CD4-positive, alpha-beta T cell treated with Interleukin-2 at 100 ng/mL for 4 hours (primary cell): ENCODE measurements at places on chromosomes 12 and 14.

- no peak for DNase-seq
These were observed 15.1 kb downstream of the CHD8 start for GRCh38 chr14:21440859-21441258.

GRCh38 chr12:108822497-108823205 is 34.7 kb downstream of the SSH1 start:
- DNase-seq, result no peak

- peak; percentile 38 for DNase-seq
These were observed at the start of gene DEGS2 for GRCh38 chr14:100159094-100159864. Gene DEGS2, minus strand, starts transcription at chr14:100159645. Its CDS starts 58 bp downstream, at chr14:100159587.

- no peak for DNase-seq
These were observed 137.6 kb downstream of the KTN1 start for GRCh38 chr14:55717621-55718020.

- no peak for DNase-seq
These were observed 227.7 kb downstream of the SLC16A7 start for GRCh38 chr12:59823567-59823966.

DNA sequence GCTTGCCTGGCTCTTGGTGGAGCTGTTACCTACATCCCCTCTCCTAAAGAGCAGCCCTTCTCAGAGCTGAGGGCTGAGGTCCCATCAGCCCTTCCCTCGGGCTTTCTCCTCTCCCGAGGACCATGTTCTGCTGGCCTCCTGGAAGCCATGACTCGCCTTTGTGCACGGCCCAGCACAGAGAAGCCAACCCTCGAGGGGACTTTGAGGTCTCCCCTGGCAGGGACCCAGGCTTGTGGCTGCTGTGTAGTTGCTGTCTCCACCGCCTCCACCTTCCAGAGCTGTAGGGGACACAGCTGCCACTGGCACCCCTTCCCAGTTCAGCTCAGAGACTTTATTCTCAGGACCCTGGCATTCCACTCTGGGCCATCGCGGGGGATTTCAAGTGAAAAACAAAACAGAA is 22.9 kb upstream of the CCND2 start:
- DNase-seq, result no peak

GRCh38 chr12:123067654-123068053 is 83.2 kb downstream of the PITPNM2 start:
- DNase-seq, result no peak

DNA sequence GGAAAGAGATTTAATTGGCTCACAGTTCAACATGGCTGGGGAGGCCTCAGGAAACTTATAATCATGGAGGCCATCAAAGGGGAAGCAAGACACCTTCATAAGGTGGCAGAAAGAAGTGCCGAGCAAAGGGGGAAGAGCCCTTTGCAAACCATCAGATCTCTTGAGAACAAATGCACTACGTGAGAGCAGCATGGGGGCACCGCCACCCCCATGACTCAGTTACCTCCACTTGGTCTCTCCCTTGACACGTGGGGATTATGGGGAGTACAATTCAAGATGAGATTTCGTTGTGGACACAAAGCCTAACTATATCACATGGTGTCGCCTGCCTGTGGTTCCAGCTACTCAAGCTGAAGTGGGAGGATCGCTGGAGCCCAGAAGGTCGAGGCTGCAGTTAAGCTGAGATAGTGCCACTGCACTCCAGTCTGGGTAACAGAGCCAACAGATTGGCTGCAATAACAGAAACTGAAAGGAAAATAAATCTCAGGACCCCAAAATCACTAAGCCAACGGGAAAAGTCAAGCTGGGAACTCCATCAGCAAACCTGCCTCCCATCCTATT is 10.0 kb upstream of the CDCA4 start:
- DNase-seq, result no peak

DNA sequence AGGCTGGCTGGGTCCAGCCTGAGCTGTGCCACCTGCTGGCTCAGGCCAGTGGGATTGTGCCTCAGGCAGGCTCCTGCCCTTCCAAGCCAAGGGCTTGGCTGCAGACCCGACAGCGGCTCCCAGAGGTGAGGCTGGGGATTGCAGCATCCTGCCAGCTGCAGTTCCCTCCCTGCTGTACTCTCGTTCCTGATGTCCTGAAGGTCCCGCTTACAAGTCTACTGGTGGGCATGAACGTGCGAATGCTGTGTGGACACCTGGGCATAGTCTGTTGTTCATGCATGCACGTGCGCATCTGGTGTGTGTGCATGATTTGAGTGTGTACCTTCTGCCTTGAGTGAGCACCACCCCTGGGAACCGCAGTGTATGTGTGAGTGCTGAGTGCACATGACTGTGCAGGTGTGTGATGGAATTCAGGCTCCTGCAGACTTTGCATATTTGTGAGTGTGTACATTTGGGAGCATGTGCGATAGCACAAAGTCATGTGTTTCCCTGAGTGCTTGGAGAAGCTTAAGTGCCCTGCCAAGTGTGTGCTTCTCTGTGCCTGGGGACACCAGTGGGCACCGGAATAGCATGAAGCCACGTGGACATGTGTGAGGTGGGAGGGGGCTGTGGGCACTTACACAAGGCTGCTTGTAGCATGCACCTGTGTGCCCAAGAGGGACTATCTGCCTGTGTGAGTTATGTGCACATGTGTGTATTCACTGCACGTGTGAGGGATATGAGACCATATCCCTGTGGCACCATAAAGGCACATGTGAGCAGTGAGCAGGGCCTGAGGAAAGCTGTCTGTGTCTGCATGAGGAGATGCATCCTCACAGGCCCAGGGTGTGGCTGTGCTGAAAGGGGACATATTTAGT is 19.3 kb upstream of the KRT7 start:
- peak; percentile 45 for DNase-seq

DNA sequence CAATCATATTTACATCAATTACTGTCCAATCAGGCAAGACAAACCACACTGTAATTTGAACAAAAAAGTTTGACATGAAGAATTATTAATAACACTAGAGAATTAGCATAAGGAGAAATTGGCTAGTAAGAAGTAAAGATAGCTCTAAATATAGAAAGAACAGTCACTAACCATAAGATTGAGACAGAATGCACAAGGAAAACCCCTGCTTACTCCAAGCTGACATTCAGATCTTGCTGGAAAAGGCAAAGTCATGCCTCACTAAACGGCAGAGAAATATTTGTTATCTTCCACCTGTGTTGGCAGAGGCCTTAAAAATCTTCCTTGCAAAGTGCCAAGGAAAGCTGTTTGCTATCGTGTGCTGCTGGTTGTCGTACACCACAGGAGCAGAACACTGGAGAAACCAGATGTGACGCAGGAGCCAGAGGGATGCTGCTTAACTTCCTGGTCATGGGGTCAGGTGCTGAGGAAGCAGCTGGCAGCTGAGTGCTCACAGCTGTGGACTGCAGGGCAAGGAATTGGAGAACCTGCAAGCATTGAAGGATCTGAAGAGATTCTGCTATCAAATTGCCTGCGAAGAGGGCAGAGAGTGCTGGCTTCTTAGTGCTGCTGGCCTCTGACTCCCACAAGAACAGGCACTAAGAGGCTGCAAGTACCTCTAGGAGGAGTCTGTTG is 1323.3 kb downstream of the LRFN5 start:
- DNase-seq, result no peak

GRCh38 chr14:49679271-49679670 is 8.7 kb downstream of the POLE2 start:
- no peak for DNase-seq

DNA sequence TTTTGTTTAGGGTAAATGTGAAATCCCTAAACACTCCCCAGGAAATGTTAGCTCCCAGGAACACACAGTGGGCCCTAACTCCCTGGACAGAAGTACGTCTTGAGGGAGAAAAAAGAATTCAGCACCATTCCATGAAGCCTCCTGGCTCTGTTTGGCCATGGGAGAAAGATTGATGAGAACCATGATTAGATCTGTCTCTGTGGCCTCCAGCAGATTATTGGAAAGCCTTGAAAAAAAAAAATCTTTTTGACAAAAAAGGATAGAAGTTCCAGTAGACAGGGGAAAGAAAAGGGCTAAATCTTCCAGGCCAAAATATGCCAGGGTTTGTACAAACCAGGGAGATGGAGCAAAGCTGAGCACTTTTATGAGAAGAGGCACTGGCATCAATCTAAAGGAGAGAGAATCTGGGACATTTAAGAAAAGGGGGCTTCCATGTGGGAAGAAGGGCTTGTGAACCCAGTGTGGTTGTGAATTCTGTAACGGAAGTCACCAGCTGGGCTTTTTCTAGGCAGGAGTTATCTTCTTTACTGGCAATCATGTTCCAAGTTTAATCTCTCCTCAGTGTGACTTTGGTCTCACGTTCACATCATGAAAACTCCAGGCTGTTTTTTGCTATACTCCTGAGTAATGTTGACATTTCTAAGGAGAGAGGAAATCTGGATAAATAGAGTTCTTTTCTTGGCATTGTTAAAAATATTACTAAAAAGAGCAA is 426.7 kb downstream of the RAD51B start:
- no peak for DNase-seq

DNA sequence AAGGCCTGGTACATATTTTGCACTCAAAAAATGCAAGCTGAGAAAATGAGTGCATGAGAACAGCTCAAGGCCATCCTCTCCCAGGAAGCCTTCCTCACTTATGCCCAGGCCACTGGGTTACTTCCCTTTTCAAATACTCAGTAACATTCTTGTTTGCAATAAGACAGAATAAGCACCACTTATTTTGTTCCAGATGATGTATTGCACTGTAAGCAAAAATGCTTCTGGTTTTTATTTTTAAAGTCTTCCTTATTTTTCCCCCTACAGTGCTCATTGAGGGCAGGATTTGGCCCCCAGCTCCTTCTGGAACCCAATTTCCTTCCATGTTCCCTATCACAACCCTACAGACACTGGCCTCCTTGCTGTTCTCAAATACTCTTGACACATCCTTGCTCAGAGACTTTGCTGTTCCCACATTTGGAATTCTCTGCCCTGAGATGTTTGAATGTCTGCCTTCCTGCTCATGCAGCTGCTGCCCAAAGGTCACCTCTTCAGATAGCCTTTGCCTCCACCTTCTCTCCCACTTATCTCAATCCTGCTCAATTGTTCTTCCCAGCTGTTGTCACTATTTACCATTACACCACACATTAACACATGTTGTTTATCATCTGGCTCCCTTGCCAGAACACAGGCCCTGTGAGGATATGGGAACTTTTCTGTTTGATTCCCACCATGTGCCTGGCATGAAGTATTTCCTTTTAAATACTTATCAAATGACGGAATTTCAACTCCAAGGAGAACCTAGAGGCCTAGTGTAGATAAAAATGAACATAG is 49.9 kb downstream of the IFNG start:
- no peak for DNase-seq

GRCh38 chr12:47868041-47868440 is 36.8 kb downstream of the VDR start:
- no peak for DNase-seq

DNA sequence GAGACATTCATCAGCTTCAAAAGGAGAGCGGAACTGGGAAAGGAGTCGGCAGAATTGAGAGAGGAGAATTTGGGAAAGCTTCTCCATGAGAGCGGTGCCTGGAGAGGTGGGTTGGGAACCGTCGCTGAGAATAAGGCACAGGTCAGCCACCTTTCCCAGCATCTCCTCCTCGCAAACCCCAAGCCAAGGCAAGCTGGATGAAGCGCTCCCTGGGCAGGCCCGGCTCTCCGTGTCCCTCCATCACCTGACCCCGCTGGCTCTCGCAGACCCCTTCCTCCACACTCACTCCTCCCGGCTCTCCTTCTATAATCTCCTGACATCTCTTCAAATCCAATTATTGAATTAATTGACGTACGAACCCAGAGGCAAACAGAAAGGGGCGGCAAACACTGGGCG is 18.9 kb upstream of the ATP5MC2 start:
- no peak for DNase-seq

GRCh38 chr12:41972598-41972997 is 172.1 kb downstream of the GXYLT1 start:
- DNase-seq, result no peak

DNA sequence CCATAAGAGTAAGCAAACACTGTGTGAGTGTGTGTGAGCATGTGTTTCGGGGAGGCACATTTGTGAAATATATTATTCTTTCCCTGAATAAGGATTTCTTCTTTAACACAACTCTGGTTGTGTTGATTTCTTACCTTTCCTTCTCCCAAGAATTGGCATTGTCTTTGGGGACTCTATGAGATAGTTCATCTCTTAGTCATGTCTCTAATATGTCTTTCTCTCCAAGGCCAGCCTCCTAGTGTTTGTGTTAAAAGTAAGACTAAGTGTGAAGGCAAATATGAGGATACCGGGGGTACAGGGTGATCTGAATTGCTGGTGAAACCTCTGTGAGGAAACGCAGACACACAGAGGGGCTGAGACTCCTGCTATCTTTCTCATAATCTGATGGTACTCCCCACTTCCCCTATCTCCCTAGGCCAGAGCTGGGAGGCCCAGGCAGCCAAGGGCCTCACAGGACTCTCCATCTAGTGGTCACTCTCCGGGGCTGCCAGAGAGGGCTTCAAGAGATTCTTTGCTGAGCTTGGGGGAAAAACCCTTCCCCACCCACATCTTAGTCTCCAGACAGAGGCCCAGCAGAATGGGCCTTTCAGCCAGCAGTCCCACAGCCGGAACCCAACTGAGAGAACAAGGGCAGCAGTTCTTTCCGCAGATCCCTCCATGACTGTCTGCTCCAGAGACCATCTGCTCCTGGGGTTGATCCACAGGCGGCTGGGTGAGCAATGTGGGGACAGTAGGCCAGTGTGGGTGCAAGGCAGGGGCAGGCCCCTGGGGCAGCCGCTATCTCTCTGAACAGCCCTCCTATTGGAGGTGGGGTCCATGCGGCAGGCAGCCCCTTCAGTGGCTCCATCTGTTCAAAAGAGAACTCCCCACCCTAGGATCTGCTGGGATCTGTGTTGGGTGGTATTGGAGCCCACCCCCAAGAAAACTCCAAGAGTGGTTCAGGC is 5.8 kb upstream of the HOXC12 start:
- DNase-seq, result no peak

- DNase-seq, result no peak
These were observed 28.9 kb upstream of the TMX1 start for GRCh38 chr14:51211149-51211548.

DNA sequence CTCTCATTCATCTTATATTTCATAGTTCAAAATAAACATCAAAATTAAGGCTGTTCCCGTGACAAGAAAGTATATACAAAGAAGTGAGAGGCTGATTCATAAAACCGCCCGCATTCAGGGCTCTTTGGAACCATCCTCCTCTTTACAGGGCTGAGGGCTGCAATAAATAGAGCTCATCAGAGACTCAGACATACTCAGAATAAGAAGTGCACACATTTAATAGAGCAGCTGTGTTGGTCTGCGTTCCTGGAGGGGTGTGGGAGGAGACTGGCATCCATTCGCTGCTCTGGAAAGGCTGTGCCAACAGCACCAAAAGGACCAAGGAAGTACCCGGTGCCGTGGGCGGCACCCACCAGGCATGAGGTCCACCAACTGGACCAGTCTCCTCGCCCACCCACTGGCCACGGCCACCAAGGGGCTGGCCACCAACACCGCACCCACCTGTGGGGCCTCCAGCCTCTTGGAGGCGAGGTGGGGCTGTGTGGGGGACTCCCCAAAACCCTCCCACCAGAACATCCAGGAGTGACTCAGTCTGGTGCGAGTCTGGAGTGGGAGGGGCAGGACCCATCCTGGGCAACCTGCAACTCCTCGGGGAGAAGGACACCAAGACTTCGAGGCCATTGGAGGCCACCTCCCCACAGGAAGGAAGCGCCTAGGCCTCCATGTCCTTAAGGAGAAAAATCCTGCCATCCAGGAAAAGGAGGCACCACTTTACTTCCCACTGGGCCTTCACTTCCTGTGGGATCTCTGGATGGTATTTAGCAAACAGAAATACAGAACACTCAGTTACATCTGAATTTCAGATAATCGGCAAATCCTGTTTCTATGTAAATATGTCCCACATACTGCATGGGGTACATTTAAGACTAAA is 32.7 kb downstream of the VCPKMT start:
- DNase-seq, result peak; percentile 81
